CD8-positive, alpha-beta memory T cell (primary cell): ENCODE measurements at places on chromosomes 3 and 15. TPM values are rescaled to one million over a fixed set of nuclear protein-coding genes. Genes with fewer than 3 reads are reported as not detected.

SEMA5B gene
- not detected for total RNA-seq

DNAH12 gene
- 0.13 TPM for total RNA-seq

ARIH2 gene
- 123 TPM for total RNA-seq

- DNase-seq, result no peak
- no peak overlapping the region for H3K4me3 ChIP-seq
- H3K27me3 ChIP-seq, result no peaks in the 10 kb centered on the region
- no peaks in the 10 kb centered on the region for H3K4me1 ChIP-seq
Measured at GRCh38 chr15:79496838-79497237, 64.7 kb downstream of the MINAR1 start.

- H3K4me3 ChIP-seq, result no peak overlapping the region
- no peaks in the 10 kb centered on the region for H3K27me3 ChIP-seq
- no peaks in the 10 kb centered on the region for H3K36me3 ChIP-seq
- no peak overlapping the region for H3K27ac ChIP-seq
- DNase-seq, result no peak
Measured at GRCh38 chr3:117036259-117036799, 326.8 kb downstream of the TUSC7 start.

DNA sequence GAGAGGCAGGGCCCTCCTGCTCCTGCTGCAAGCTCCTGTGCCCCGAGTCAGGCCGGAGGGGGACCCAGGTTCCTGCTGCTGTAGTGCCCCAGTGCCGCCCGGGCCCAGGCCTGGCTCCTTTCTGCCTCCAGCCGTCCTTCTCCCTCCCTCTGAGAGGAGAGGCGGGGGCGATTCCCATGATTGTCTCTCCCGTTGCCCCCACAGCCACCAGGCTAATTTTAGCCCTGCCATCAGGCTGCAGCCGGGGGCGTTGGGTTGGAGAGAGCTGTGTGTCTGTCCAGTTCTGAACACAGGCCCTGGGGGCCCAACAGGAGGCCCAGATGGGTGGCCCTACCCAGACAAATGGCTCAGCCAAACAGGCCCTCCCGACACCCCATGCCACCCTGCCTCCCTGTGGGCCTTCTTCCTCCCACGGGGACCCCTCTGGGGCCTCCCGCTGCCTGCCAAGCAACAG is 214.8 kb downstream of the TBC1D2B start:
- DNase-seq, result no peak
- H3K27me3 ChIP-seq, result no peaks in the 10 kb centered on the region
- no peaks in the 10 kb centered on the region for H3K36me3 ChIP-seq
- no peaks in the 10 kb centered on the region for H3K4me1 ChIP-seq
- no peak overlapping the region for H3K4me3 ChIP-seq

GRCh38 chr15:21260966-21261395 is 179.3 kb downstream of the POTEB3 start:
- H3K27ac ChIP-seq, result no peak overlapping the region
- H3K4me1 ChIP-seq, result no peaks in the 10 kb centered on the region
- no peak for DNase-seq
- H3K36me3 ChIP-seq, result no peaks in the 10 kb centered on the region

DNA sequence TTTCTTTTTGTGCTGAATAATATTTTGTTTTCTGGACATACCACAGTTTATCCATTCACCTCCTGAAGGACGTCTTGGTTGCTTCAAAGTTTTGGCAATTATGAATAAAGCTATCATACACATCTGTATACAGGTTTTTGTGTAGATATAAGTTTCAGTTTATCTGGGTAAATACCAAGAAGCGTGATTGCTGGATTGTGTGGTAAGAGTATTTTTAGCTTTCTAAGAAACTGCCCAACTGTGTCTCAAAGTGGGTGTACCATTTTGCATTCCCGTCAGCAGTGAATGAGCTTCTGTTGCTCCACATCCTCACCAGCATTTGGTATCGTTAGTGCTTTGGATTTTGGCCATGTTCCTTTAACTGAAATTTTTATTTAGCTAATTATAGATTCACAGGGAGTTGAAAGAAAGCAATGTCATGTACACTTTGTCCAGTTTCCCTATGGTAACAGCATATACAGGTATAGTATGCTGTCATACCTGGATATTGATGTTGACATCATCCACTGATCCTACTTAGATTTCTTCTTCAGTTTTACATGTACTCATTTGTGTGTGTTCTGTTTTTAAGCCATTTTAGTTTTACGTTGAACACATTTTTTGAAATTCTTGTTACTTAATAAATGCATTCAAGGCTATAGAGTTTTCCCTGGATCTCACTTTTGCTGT is 11.9 kb downstream of the ARID3B start:
- H3K27ac ChIP-seq, result no peak overlapping the region
- DNase-seq, result no peak
- no peak overlapping the region for H3K4me3 ChIP-seq
- H3K4me1 ChIP-seq, result peaks cover 5% of the 10 kb centered on the region
- H3K27me3 ChIP-seq, result no peaks in the 10 kb centered on the region
- peaks cover 20% of the 10 kb centered on the region for H3K36me3 ChIP-seq

DNA sequence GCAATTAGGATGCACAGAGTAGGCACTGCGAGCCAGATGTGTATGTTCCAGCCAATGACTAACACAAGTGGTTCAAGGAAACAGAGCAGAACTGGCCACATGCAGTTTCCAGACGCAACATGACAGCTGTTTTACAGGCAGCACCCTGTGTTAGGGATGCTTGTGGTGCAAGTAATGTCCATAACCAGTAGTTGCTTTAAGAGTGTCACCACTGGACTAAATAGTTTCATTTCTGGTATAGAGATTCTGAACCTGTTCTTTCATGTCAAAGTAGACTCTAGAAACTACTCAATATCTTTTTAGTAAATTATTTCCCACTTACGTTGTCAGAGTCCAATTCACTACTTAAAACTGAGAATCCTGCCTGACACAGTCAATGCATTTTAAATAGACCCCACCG is 14.5 kb upstream of the LPP start:
- H3K27me3 ChIP-seq, result no peaks in the 10 kb centered on the region
- no peaks in the 10 kb centered on the region for H3K4me1 ChIP-seq
- no peak overlapping the region for H3K4me3 ChIP-seq

TPRG1 gene
- 29.6 TPM for total RNA-seq

DNA sequence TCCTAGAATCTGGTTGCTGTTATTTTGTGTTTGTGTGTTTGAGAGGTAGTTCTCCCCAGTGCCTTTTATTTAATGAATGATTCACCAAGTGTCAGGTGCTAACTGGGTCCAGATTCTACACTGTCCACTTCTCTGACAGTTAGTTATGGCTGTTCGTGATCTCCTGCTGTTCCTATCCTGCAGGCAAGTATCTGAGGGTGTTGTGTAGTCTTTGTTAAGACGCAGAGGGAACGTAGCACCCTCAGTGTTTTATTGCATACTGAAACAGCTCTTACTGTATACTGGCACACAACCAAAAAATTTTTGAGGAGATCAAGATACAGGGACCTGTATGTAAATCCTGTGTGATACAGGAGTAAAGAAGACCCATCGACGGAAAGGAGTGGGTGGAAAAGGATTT is 1271.3 kb downstream of the ROBO1 start:
- no peaks in the 10 kb centered on the region for H3K4me1 ChIP-seq
- DNase-seq, result no peak
- H3K36me3 ChIP-seq, result no peaks in the 10 kb centered on the region
- H3K27ac ChIP-seq, result no peak overlapping the region
- no peak overlapping the region for H3K4me3 ChIP-seq
- H3K27me3 ChIP-seq, result no peaks in the 10 kb centered on the region

SHC4 gene
- total RNA-seq, result 5.7 TPM

DNA sequence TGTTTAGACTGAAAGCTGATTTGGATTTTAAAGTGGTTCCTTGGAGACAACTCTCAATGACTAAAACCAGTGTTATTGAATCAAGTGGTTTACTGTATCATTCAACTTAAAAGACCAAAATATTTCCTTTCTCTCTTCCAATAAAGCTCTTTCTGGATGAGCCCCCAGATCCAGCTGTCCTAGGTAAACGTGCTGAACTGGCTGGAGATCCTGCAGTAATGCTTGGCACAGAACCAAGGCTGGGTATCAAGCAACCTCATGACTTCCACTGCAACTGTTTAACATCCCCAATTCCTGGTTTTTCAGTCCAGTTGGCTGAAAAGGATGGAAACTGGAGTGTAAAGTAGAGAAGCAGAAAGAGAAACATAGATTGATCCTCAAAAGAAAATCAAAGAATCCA is 28.9 kb downstream of the SEC22C start:
- H3K4me1 ChIP-seq, result peaks cover 22% of the 10 kb centered on the region
- H3K27ac ChIP-seq, result no peak overlapping the region
- peaks cover 18% of the 10 kb centered on the region for H3K36me3 ChIP-seq
- no peaks in the 10 kb centered on the region for H3K27me3 ChIP-seq

DNA sequence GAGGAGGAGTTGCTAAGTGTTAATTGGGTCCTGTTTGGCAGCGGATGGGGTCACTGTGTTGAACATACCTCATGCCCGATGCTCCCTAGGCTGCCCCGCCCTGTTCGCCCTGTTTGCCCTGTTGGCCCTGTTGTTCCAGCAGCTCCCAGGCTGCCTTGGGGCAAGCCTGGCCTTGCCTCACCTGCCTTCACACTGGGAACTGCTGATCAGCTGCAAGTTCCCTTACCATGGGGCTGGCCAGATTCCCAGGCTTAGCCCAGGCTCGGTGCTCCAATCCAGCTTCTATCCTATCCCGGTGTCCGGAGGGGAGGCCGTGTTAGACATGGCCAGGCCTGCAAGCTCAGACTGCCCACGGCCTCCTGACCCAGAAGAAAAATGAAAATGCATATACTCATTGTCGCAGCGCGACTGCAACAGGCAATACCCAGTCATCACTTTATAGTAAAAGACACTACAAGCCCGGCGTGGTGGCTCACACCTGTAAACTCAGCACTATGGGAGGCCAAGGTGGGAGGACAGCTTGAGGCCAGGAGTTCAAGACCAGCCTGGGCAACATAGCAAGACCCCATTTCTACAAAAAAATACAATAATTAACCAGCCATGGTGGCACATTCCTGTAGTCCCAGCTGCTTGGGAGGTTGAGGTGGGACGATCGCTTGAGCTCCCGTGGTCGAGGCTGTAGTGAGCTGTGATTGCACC is 42.9 kb upstream of the ZNF710 start:
- no peak for DNase-seq
- H3K27ac ChIP-seq, result no peak overlapping the region
- H3K27me3 ChIP-seq, result no peaks in the 10 kb centered on the region
- H3K4me1 ChIP-seq, result no peaks in the 10 kb centered on the region

LMAN1L gene
- not detected for total RNA-seq

- H3K36me3 ChIP-seq, result no peaks in the 10 kb centered on the region
- DNase-seq, result no peak
- no peaks in the 10 kb centered on the region for H3K4me1 ChIP-seq
- H3K27me3 ChIP-seq, result no peaks in the 10 kb centered on the region
- no peak overlapping the region for H3K27ac ChIP-seq
- no peak overlapping the region for H3K4me3 ChIP-seq
Measured at GRCh38 chr3:128196647-128197046, 43.4 kb downstream of the EEFSEC start.

DNA sequence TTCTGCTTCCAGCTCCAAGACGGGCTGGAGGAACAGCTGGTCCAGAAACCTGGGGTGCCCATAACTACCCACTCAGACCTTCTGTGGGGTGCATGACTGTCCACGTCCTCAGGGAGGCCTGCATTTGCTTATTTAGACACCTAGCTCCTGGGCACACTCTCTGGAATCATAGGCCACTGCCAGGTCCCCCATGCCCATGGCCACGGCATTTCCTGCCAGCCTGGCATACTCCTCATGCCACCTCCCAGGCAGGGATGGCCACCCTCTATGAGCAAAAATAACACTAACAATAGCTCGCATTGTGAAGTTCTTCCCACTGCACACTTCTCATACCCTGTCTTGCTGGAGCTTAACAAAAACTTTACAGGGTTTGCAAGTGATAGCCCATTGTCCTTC is 166.9 kb upstream of the TPM1 start:
- no peak overlapping the region for H3K27ac ChIP-seq
- no peaks in the 10 kb centered on the region for H3K4me1 ChIP-seq
- H3K36me3 ChIP-seq, result no peaks in the 10 kb centered on the region
- DNase-seq, result no peak
- no peaks in the 10 kb centered on the region for H3K27me3 ChIP-seq
- no peak overlapping the region for H3K4me3 ChIP-seq

DNA sequence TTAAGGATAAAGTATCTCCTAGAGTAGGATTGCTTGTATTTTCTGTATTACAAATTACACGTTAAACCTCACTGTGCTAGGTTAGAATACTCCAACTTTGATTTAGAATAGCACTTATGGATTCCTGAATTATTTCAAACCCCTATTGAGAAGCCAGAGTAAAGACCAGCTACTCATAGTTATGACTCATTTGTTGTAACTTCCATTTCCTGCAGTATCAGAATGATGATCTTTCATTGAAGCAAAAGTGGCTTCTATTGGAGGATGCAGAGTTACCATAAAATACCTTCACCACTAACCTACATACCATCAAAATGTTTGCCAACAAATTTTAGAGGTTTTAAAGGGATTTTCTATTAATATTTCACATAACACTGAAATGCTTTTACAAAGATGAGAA is 1322.7 kb upstream of the ALCAM start:
- H3K4me1 ChIP-seq, result no peaks in the 10 kb centered on the region
- no peak for DNase-seq
- no peak overlapping the region for H3K27ac ChIP-seq
- no peaks in the 10 kb centered on the region for H3K36me3 ChIP-seq

- H3K27ac ChIP-seq, result no peak overlapping the region
- no peaks in the 10 kb centered on the region for H3K27me3 ChIP-seq
- no peaks in the 10 kb centered on the region for H3K36me3 ChIP-seq
Measured at GRCh38 chr3:43970351-43970750, 271.3 kb upstream of the TOPAZ1 start.

GRCh38 chr3:139319428-139320402 is 24.1 kb upstream of the MRPS22 start:
- H3K36me3 ChIP-seq, result no peaks in the 10 kb centered on the region
- no peaks in the 10 kb centered on the region for H3K4me1 ChIP-seq
- no peak overlapping the region for H3K4me3 ChIP-seq
- no peaks in the 10 kb centered on the region for H3K27me3 ChIP-seq
- H3K27ac ChIP-seq, result no peak overlapping the region

DNA sequence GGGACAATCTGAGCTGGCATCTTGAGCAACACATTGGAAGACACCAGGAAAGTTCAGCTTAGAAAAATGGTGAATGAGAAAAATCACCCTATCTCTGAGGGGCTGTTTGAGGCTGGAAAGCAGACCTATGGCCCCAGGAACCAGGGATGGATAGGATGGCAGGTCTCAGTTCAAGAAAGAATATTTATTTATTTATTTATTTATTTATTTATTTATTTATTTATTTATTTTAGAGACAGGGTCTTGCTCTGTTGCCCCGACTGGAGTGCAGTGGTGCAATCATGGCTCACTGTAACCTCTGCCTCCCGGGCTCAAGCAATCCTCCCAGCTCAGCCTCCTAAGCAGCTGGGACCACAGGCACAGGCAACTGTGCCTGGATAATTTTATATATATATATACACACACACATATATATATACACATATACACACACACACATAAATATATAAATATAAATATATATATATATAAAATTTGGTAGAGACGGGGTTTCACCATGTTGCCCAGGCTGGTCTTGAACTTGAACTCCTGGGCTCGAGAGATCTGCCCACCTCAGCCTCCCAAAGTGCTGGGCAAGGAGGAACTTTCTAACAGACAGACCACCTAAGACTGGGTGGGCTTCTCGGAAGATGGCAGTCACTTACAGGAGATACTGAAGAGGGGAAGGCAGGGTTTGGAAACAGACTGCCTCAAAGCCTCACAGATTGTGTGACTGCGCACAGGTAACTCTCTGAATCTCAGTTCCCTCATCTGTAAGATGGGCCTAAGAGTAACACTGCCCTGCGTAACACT is 29.7 kb downstream of the CCDC13 start:
- H3K27ac ChIP-seq, result no peak overlapping the region
- H3K4me1 ChIP-seq, result peaks cover 24% of the 10 kb centered on the region
- no peak overlapping the region for H3K4me3 ChIP-seq
- no peaks in the 10 kb centered on the region for H3K36me3 ChIP-seq
- no peak for DNase-seq

GRCh38 chr15:35444557-35445204 is 101.3 kb downstream of the DPH6 start:
- no peak for DNase-seq
- H3K27me3 ChIP-seq, result no peaks in the 10 kb centered on the region
- H3K4me3 ChIP-seq, result no peak overlapping the region
- no peaks in the 10 kb centered on the region for H3K36me3 ChIP-seq
- no peaks in the 10 kb centered on the region for H3K4me1 ChIP-seq
